ENCODE measurements at places on chromosomes 12 and 14.

DNA sequence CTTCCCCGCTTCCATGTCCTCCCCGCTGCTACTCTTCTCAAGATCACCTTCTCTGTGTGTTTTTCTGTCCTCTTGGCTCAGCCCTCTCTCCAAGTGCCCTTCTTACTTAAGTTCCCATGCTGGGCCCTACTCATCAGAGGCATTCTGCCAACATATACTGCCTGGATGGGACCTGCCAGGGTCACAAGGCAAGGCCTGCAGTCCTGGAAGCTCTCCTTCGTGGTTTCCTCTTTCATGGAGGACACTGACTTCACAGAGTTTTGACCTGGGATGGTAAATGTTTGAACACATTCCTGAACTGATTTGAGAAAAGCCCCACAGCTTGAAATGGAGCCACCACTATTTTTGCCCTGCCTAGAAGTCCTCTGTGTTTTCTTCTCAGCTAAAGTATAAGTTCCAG, 140.9 kb downstream of the TMEM30B start:
- no peak for DNase-seq

DNA sequence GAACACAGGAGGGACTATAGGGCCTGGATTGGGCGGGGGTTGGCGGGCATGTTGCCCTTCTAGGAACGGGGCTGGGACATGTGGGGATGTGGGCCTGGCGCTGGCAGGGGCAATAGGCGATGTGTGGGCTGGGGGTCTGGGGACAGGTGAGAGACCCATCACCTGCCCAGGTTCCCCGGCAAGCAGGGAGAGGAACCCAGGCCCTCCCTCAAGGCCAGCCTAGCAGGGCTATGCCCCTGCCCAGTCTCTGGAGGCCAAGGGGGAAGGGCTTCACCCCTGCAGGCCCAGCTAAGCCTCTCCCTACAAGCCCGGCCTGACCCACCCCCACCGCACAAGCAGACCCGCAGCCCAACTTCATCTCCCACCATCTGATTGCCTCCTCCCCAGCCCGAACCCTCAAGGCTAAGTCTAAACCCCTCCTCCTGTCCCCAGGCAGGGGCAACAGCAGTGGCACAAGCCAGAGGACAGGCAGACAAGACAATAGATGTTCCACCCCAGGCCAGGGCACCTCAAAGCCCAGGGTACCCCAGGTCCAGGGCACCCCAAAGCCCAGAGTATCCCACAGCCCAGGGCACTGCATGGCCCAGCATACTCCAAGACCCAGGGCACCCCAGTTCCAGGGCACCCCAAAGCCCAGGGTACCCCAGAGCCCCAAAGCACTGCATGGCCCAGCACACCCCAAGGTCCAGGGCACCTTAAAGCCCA, 6.5 kb downstream of the JAG2 start:
- no peak for DNase-seq

DNA sequence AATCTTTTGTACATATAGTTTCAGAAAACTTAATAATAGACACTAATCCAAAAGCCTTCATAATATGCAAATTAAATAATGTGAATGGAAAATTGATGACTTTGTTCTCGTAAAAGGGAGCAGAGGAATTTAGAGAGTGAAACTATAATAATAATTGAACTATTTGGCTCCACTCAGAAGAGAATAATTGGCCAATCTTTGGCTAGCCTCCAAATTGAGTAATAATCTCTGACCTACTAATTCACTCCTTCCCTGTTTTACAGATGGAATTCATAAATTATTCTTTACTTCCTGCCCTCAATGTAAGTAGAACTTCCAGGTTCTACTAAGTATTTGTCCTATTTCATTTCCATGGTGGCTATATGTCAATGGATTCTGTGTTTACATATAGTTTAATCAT, 15.8 kb downstream of the TRIM9 start:
- DNase-seq = no peak

GRCh38 chr14:106395456-106396050, 869.2 kb downstream of the TMEM121 start:
- DNase-seq = no peak

GRCh38 chr14:70881549-70882177, 25.6 kb upstream of the PCNX1 start:
- no peak for DNase-seq

GRCh38 chr12:102618197-102618877, 138.0 kb upstream of the IGF1 start:
- DNase-seq = no peak

DNA sequence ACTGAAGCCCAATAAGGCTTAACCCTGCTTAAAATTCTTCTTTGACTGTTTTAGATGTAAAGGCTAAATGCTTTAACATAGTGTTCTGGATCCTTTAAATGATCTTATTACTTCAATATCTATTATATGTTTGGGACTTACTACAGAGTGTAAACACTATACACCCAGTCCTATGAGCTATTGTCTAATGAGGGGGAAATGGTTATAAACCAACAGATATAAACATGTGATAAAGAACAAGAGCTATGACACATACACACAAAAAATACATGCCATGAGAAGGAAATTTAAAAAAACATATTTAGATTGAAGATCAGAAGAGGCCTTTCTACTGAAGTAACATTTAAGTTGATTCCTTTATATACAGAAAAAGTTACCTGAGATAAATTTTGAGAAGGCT, 505.1 kb downstream of the FOXG1 start:
- no peak for DNase-seq

DNA sequence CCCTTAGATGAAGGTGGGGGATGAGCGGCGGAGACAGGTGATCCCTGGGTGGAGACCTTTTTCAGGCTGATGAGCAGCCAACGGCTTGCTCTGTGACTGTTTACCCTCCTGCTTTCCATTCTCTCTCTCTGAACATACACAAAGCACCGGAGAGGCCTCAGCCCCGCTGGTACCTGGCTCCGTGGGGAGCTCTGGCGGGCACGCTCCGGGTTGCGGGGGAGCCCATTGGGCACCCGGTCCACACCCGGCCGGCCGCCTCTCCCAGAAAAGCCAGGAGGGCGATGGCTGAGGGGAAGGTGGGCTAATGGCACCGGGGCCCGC, 545 bp downstream of the SMARCC2 start:
- DNase-seq = no peak

DNA sequence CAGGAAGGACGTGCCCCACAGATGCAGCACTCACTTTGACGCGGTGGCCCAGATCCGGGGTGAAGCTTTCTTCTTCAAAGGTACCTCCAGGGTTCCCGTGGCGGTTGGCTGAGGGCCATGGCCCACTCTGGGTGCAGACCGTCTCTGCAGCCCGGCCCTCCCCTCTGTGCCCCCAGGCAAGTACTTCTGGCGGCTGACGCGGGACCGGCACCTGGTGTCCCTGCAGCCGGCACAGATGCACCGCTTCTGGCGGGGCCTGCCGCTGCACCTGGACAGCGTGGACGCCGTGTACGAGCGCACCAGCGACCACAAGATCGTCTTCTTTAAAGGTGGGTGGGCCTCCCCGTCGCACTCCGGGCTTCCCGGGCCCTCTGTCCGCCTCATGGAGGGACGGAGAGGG, 16.9 kb downstream of the MMP17 start:
- DNase-seq = no peak

DNA sequence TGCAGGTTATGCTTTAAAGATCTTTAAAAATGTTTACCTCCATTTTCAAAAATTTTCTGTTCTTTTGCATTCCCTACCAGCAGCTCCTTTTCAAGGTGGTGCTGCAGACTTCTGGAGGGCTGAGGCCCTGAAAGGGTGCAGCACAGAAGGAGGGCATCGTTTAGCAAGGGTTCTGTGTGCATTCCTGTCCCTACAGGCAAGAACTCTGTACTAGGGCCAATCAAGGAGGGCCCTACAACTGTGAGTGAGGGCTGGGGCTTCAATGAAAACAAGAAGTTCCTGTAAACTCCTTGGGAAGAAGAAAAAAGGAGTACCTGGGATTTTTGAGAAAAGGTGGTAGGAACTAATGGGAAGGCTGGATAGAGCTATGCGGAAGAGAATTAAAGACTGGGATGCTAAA, 50.7 kb upstream of the CSRP2 start:
- no peak for DNase-seq

DNA sequence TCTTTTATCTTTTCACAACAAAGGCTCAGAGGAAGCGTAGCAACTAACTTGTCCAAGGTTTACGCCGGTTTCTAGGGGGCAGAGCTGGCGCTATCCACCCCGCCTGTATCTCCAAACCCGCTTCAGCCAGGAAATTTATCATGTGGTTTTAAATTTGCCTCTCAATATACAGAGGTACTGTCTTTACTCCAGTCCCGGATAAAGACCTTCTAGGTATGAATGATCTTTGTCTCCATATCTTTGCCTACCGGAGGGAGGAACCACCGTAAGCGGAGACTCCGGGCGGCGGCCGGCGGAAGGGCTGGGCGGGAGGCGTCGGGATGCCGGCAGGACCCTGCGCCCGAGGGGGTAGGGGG, 693 bp upstream of the RIMKLB start:
- DNase-seq = peak; percentile 26

- peak; percentile 54 for DNase-seq
Observed at GRCh38 chr14:56422703-56423213, 156.8 kb upstream of the TMEM260 start.

DNA sequence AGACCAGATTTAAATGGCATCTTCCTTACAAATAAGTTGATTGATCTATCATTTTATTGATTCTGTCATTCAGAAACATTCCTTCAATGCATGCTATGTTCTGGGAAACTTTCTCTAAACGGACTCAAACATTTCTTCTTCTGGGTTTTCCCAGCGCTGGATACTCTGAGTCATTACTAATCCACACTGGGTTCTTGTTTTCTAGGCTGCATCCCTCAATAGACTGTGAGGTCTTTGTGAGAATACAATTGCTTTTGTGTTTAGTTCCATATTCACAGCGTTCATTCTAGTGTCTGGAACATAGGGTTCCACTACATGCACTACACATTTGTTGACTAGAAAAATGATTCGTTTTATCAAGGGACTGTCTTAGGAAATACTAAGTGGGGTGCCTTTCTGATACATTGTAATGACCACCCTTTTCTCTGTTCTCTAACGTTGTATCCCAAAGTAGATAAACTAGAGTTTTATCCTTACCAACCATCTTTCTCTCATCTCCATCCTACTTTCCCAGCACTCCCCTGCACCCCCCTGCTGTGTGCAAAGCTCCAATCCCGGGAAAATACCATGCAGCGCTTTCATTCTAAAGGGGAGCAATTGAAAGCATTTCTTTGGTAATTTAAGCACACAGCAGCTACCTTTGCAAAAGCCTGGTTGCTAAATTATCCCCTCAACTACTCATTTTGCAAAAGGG, 878.7 kb downstream of the DIO2 start:
- no peak for DNase-seq

Data from NCI-H748 treated with DMSO at 0.1 percent for 48 hours (cell line).